MV-4-11 (cell line): ENCODE measurements at places on chromosomes 6 and 20.

- peak; percentile 48 for DNase-seq
Observed at GRCh38 chr6:43338243-43338642, 29.6 kb upstream of the CRIP3 start.

- no peak for DNase-seq
Observed at GRCh38 chr6:12636336-12636735, 80.2 kb upstream of the PHACTR1 start.

- DNase-seq = no peak
Observed at GRCh38 chr6:136104556-136104955, 145.6 kb downstream of the MTFR2 start.

DNA sequence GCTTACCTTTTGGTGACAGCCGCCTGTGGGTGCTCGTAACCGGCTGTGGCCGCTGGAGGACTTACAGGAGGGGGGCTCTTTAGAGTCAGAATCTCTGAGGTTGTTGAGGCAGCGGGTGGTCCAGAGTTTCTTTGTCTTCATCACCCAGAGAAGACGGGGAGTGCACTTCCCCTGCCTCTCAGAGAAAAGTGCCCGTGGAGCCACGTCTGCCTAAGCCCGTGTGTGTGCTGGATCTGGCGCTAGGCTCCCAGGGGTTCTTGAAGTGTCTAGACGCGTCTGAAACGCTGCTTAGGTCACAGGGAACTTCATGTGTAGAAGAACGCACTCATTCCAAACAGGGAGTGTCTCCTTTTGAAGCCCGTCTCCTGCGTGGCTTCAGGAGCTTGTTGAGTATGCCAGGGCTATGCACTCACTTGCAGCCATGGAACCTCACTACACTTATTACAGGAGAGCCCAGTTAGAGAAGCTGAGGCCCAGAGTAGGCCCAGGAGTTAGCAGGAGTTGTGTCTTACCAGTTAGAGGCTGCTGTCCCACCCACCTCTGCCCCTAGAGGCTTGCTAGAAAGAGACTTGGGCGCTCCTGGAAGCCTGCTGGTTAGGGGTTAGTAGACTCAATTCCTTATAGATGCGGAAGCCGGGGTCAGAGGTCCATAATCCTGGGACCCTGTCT, 1.3 kb downstream of the LSM14B start:
- DNase-seq = no peak

DNA sequence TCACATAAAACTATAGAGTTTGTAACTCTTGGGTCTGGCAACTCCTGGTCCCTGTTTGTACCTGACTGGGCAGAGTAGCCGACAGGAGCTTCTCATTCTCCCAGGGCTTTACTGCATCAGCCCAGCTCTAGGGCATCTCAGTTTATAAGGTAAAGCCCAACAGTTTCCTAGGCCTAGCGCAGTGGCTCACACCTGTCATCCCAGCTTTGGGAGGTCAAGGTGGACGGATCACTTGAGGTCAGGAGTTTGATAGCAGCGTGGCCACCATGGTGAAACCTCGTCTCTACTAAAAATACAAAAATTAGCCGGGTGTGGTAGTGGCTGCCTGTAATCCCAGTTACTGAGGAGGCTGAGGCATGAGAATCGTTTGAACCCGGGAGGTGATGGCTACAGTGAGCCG, 47.8 kb downstream of the ATP9A start:
- no peak for DNase-seq

GRCh38 chr6:110756817-110757216, 58.5 kb downstream of the CDK19 start:
- DNase-seq = peak; percentile 40
